ENCODE measurements at places on chromosomes 7 and 10.

DNA sequence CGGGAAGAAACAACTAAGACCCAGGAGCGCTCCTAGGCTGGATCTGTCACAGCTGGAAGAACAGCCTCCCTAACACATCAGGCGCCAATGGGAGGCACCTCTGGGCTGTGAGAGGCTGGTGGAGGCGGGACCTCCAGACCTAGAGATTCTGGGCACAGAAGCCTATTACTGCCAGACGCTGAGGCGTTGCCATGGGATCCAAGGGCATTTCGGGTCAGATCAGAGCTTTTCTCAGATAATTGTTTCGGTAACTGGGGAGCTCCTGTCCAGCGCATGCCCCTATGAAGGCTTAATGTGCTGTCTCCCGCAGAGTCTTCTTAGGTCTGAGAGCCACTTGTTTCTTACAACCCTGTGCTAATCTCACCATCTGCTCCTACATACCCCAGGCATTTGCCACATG, 339.2 kb downstream of the ZNF716 start:
- DNase-seq: no peak

DNA sequence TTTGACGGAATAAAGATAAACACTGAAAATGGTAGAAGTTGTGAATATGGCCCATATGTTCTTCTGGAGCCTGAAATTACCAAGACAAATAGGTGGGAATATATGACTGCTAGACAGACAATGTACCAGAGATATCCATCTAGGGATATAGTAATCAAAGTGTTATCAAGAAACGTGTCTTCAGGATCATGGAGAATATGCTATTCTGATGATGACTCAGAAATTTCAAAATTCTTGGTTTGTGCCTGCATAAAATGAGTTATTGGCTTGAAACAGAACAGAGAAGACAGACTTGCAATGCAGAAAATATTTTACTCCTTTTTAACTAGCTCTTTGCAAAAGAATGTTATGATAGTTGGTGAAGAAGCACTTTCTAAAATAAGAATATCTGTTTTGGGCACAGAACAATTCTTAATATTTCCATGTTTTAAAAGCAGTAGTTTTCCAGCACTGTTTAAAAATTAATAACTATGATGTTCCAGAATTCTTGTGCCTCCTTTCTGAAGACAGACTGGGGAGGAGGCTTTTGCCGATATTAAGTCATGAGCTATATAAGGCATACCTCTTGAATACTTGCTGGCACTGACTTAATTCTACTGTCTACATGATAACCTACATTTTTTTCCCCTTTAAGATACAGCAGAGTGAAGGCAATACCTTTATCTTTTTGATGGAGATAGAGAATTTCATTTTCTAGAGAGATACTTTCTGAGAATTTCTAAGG, 34.4 kb upstream of the CABCOCO1 start:
- no peak for DNase-seq

- DNase-seq: peak; percentile 54
Observed at GRCh38 chr10:97059006-97059871, 126.5 kb downstream of the SLIT1 start.

DNA sequence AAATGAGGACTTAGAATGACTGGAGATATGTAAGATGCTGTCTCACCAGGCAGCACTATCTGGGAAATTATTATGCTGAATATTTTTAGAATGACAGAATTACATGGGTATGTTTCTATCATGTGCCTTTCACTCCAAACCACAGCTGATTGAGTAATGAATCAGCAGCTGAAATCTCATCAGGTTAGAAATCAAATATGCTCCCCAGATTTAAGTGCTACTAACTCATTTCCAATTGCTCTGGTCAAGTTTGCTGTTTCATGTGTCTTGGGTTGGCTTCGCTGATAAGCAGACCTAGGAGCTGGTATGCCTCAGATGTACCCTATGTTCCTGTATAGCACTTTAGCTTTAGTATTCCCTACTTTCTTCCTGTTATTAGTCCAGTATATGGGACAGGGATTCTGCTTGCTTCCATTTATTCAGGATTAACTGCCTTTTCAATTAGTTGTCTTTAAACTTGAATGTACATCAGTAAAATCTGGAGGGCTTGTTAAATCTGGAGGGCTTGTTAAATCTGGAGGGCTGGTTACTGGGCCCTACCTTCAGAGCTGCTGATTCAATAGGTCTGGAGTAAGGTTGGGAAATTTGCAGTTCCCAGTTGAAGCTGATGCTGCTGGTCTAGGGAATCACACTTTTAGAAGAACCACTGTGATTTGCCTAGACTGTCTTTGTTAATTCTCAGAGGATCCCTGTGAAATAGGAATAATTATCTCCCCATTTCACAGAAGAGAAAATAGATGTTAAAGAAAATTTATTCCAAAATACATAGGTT, 172.9 kb downstream of the DKK1 start:
- no peak for DNase-seq

GRCh38 chr10:72550239-72550638, 75.6 kb downstream of the MICU1 start:
- DNase-seq: no peak

DNA sequence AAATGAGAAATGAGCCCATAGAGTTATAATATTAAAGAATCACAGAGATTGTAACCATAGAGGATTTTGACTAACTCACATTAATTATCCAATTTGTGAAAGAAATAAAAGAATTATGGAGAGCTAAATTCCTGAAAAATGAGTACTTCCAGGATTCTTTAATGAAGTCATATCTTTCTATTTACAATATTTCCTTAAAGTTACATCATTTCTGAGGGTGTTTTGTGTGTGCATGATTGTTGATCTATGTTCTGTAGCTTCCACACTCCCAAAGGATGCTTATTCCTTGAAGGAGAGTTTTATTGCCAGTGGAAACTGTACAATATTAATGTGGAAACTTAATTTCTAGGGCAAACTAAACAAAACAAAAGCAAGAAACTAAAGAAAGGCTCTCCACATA, 299.6 kb downstream of the MDFIC start:
- DNase-seq: no peak

- no peak for DNase-seq
Observed at GRCh38 chr7:68041554-68041953, 1044.9 kb downstream of the TYW1 start.

DNA sequence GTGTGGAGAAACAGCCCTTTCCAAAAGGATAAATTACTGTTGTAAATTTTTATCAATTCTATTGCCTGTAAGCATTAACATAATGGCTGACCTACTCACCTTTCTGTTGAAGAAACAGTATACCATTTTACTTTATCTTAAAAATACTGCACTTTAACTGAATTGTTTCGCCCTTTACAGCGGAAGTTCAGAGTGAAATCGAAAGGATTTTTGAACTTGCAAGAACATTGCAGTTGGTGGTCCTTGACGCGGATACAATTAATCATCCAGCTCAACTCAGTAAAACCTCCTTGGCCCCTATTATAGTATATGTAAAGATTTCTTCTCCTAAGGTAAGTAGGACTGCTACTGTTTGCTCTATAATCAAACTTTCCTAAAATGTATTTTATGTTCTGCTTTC, 117.5 kb downstream of the NSUN6 start:
- no peak for DNase-seq

DNA sequence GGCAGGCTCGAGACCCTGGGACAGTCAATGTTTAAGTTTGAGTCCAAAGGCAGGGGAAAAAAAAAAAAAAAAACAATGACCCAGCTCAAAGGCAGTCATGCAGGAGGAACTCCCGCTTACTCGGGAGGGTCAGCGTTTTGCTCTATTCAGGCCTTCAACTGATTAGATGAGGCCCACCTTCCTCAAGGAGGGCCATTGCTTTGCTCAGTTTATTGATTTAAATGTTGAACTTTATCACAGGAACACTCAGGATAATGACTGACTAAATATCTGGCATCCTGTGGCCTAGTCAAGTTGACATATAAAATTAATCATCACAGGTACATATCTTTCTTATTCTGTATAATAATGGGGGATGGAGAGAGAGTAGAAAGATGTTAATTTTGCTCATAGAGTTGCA, 52.6 kb downstream of the HSPA12A start:
- DNase-seq: no peak

DNA sequence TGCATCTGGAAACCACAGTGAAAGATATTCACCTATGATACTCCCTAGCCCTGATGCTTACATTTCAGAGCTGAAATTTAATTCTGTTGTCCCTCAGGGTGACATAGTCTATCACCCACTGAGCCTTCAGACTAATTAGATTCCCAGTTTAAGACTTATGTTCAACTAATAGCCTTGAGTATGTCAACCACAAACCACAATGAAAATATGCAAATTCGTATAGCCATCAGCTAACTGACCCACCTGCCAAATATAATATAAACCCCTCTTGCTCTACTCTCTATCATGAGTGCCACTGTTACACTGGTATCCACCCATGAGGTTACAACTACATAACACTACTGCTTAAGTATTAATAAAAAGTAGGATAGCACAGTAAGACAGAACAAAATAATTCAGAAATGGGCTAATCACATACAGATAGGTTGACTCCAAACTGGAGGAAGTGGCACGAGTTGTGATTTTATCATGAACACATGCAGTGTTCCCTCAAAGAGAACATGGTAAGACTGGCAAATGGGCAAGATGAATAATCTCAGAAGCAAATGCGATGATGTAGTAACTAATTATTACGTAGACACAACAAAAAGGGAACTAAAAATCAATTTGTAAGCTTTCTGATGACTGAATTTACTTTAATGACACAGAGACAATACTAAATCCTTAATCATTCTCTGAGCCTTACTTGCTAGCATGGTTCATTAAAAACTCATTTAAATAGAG, 290.6 kb downstream of the PARD3 start:
- no peak for DNase-seq

- DNase-seq: no peak
Observed at GRCh38 chr10:132389433-132390169, 7.4 kb upstream of the PWWP2B start.

DNA sequence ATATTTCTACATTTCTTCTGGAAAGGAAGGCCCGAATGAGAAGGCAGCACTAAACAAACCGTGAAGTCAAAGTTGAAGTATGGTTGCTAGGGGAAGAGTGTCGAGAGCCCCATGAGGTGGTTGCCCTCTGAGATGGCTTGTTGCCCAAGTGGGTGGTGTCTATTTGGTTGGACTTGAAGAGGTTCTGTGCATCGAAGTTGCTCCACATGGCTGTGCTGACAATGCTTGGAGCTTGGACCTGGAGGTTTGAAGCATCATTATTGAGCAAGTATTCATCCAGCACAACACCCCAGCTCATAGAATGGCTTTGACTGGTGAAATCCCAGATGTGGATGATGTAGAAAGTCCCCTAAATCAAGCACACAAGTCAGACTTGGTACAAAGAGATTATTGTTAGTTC, 165.2 kb upstream of the CDCA7L start:
- DNase-seq: no peak

- no peak for DNase-seq
Observed at GRCh38 chr10:53025172-53025711, 252.7 kb upstream of the MBL2 start.

DNA sequence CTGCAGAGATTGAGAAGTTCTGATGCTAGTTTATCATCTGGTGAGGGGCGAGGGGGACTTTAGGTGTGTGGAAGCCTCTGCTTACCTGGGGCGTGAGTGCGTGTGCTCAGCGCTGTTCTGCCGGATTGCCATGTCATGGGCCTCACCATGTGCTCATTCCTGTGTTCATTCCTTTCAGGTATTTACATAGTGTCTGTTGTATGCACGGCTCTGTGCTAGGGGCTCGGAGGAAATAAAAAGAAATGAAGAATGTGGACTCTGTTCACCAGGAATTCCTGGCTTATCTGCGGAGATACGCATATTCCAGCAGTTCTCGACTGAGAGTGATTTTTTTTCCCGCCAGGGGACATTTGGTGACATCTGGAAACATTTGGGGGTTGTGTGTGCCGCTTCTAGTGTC, 152.0 kb downstream of the CAMK1D start:
- DNase-seq: no peak
